ENCODE measurements at places on chromosomes 12 and 14.

DNA sequence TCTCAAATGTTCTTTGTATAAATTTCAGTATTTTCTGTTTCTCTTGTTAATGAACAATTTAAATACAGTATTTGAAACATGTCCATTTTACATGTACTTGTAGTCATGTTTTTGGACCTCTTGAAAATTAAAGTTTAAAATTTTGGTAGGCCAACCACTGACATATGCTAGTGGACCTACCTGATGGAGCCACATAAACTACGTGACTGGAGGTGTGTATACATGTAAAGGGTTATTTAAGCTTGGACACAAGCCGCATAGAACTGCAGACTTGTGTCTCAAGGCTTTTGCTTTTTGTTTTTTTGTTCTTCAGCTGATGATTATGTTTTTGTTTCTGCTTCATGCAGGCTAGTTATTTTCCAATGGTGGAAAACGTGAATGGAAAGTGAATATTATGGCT lies 568.5 kb upstream of the MDGA2 start:
- no peak for DNase-seq

DNA sequence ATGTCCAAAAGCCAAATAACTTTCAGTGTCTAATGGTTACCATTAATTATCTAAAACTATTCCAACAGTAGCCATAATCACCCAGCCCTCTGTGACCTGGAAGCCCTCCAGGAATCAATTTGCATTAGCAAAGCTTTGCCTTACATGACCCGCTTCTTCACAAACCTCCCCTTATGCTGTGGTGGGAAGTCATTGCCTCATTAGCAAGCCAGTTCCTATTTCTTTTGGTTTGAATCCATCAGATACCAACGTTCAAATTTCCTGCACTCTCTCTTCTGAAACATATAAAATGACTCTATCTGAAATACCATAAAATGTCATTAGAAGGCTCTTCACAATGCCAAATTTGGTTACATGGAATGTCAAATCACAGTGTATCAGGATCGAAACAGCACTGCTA lies 268.3 kb upstream of the PRKD1 start:
- DNase-seq, result no peak

DNA sequence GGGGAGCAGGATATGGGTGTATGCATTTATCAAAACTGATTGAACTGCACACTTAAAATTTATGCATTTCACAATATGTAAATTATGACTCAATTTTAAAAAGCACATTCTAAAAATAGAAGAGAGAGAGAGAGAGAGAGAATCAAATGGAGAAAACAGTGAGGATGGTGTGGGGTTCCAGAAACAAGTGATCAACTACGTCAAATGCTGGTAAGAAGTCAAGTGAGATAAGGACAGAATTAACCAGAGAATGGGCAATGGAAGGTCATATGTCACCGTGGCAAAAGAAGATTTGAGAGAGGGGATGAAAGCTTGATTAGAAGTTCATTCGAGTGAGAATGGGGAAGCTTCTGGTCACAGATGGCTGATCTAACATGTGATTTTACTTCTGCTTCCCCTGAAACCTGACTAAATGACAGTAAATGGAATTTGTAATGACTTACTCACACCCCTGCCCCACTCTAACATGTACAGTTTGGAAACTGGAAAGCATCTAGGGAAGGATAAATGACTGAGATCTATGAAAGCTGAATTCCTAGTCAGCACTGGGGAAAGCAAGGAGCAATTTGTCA lies 276.5 kb upstream of the AMIGO2 start:
- no peak for DNase-seq

- no peak for DNase-seq
Measured at GRCh38 chr14:57998766-57999165, 132.9 kb upstream of the SLC35F4 start.

- no peak for DNase-seq
Measured at GRCh38 chr12:943051-943450, 6.4 kb downstream of the RAD52 start.

All from stimulated activated CD4-positive, alpha-beta T cell treated with anti-CD3 and anti-CD28 coated beads, Interleukin-1b, Interleukin-23, amount 100 ng/mL, for 24 hours (primary cell).